ENCODE measurements at places on chromosomes 4 and X.

DNA sequence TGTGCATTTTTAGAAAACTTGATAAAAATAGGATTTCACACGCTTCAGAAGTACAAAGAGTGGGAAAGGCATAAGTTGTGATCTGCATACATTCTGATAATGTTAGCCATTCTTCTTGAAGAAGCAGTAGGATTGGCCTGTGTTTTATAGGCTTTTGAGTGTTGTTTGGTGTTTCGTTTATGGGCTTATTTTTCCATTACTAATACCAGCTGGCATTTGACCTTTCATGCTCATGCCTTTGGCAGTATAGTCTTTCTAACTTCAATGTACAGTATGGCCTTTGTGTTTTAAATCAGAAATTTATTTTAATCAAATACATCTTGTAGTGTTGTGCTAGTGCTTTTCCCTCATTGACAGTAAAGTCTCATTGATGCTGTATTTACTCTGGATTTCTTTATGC, 51.5 kb upstream of the SLC4A4 start:
- DNase-seq = no peak

- no peak for DNase-seq
These were observed 301.2 kb downstream of the BMPR1B start for GRCh38 chr4:95058991-95059390.

DNA sequence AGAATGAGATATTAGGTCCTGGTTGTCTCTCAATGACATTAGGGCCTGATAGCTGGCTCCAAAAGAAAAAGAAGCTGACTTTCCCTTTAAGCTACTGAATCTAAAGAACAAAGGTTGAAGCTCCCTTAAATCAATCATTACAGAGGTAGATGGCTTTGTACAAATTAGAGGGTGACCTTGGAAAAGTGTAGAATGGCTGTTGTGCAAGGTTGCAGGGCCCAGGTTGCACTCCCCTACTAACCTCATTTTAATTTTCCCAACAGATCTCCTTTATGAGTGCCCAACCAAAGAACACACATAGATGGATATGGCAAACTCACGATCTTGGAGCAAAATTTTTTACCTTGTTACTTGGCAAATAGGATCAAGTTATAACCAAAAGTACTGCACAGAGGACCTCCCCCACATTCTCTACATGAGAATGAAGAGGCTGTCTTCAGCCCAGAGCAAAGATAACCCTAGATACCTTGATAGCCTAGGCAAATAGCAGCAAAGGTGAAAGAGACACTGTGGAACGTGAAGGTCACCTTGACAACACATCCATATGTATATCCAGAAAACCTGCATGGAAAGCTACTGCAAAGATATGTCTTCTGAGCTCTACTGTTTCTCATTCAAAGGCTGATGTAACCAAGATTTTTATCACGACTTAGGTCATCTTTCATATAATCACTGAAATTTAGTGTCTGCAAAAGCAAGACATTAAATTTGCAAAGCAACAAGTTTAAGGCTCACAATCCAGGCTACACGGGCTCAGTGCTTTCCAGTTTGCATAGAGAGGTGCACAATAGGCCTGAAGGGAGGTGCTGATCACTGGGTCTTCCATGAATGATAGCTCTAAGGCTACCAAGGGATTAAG, 23.0 kb downstream of the KLB start:
- no peak for DNase-seq

DNA sequence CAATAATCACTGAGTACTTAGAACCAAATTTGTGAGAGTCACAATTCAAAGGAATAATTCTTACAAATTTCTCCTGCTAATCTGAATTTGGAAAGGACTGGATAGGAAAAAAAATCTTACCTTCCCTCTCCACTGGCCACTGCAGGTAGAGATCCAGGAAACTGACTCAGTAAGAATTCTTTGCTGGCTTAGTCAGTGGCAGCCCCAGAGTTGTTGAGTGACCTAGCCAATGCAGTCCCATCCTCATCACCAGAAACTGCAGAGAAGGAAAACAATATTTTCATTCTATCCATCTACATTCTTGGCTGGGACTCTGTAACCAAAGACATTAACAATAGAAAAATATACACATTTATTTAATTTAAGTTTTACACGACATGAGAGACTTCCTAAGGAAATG, 572.0 kb downstream of the ADGRL3 start:
- DNase-seq = no peak
